Body of pancreas (tissue), 4 donors: ENCODE measurements at places on chromosomes 6 and 20. TPM values are rescaled to one million over a fixed set of nuclear protein-coding genes. Genes with fewer than 3 reads are reported as not detected.

DNA sequence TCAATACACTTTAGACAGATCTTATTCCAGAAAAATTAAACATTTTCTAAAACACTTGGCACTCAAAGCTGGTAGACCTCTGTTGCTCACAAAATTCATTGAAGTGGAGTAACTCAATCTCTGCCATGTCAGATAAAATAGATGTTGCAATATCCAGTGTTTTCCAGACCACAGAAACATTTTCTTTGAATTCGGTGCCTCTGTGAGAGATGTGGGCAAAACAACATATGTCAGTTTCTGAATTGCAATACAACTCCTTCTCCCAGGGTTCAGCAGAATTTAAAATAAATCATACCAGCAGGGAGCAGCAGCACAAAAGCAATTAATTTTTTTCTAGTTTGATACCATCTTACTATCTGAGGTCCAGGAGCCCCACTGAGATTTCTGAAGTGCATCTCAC, 11.3 kb upstream of the PKHD1 start:
- no peaks in the 10 kb centered on the region for H3K27me3 ChIP-seq
- no peaks in the 10 kb centered on the region for H3K36me3 ChIP-seq
- DNase-seq, result no peak
- H3K4me1 ChIP-seq, result peaks cover 5% of the 10 kb centered on the region
- peak overlapping the region; percentile 41 for H3K27ac ChIP-seq

DNA sequence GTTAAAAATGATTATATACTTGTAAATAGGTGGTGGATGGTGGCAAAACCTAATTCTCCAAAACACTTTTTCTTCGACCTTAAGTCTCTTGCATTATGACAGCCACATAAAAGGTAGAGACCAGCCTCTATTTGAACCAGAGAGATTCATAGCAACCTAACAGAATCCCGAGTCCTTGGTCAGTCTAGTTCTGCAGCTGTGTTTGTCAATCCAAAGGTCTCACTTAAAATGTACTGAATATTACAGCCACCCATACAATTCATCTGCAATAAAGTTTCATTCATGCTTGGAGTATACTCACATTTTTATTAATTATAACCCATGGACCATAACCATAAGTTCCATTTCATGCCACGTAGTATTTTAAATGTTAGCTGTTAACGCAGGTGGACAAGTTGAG, 87.2 kb downstream of the EPM2A start:
- H3K4me1 ChIP-seq, result no peaks in the 10 kb centered on the region
- H3K4me3 ChIP-seq, result no peak overlapping the region
- H3K36me3 ChIP-seq, result no peaks in the 10 kb centered on the region
- H3K27me3 ChIP-seq, result no peaks in the 10 kb centered on the region
- H3K27ac ChIP-seq, result no peak overlapping the region
- DNase-seq, result no peak

Gene CLPSL2
- not detected for total RNA-seq

Gene SOBP
- 0.66 TPM for total RNA-seq

Gene SLC22A16
- not detected for total RNA-seq

Gene CCN6
- not detected for total RNA-seq

Gene KIAA0408
- 1.3 TPM for total RNA-seq

Gene RFX6
- total RNA-seq, result 1.6 TPM
